Mesothelial cell of epicardium (in vitro differentiated cells): ENCODE measurements at places on chromosomes 13 and 19.

GRCh38 chr19:38557205-38557799 lies 60.5 kb downstream of the MAP4K1 start:
- no peak for DNase-seq

DNA sequence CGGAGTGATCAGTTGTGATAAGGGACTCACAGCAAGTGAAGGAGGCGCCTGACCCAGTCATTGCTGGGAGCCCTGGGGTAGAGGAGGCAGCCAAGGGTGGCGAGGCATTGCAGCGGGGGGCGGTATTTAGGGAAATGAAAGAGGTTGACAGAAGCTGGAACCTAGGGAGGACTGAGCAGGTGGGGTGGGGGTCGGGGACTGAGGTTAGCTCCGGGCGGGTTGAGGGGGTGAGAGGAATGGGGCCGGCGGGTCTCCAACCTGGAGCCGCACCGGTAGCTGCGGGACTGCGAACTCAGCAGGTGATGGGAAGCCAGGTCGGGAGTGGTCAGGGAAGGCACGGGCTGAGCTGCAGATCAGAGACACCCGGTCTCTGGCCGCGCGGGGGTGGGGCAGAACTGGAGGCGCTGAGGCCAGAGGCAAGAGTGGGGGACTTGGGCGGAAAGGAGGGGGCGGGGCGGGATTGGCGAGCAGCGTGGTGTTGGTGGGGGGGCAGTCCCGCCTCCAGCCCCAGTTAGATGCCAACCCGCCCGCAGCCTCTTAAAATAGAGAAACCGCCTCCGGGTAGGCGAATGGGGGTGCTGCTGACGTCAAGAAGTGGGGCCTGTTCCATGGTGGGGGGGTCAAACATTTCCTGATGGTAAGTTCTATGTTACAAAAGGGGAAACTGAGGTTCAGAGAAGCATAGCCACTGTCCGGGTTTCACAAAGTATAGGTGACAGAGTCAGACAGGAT lies 1.5 kb downstream of the MAST3 start:
- DNase-seq, result no peak

DNA sequence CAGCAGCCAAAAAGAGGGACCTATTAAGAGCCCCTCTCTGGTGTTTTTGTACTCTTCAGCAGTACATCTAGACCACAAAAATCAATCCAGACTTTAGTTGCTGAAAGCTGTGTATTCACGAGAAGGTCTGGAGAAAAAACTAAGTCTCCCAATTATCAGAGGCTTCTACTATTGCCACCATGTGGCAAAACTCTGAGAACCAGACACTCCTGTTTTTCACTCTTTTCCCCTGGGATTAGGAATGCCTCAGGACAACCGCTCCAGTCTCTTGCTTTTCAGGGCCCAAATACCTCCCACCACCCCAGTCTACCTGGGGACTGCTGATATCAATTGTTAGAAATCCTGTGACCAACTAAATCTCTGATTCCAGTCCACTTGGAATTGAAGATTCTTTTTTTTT lies 30.1 kb upstream of the OBI1 start:
- DNase-seq, result no peak

GRCh38 chr19:56491399-56491798 lies 14.3 kb upstream of the ZNF667 start:
- DNase-seq, result no peak

GRCh38 chr13:20647758-20648157 lies 55.7 kb upstream of the IL17D start:
- no peak for DNase-seq

DNA sequence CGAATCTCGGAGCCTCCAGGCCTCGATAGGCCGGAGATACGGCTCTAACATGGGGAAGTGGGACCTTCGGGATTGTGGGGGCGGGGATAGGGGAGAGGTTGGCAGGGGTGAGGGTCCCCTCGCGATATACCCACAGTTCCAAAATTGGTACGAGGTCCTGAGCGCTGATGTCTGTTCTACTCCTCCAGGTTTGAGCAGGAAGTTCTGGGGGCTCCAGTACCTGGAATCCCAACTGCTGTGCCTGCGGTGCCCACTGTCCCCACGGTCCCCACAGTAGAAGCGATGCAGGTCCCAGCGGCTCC lies 447 bp downstream of the RBM42 start:
- DNase-seq, result no peak

GRCh38 chr13:85806553-85807175 lies 7.4 kb upstream of the SLITRK6 start:
- no peak for DNase-seq

- no peak for DNase-seq
Observed at GRCh38 chr19:31330237-31330636, 19.0 kb downstream of the TSHZ3 start.

DNA sequence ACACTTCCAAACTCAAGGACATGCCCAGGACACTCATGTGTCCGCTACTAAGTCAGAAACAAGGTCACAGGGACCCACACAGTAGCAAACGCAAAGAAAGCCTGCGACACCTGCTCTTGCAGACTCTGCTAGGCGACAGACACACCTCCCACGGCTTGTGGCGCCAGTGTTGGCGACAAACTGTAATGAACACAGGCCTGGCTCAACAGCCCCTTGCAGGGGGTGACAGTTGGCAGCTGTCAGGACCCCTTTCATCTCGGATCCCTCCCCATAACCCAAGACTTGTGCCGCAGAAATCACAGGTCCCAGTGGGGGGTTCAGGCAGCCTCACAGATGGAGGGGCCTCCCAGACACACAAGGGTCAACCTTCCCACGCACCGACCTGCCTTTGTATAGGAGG lies 364 bp downstream of the CKM start:
- DNase-seq, result no peak

GRCh38 chr13:30364133-30364532 lies 56.8 kb upstream of the KATNAL1 start:
- DNase-seq, result no peak

DNA sequence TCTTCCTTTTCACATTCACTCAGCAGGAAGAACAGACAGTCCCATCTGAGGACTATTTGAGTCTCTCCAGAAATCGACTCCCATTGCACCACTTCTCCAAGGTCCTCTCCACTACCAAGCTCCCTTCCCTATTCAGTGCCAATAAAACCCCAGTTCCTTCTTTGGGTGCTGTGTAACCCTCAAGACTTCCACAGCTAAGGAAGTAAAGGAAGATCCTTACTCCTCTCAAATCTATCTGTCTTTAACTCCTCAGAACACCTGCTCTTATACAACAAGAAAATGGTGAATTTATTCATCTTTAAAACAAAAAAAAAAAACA lies 29.2 kb upstream of the TM9SF2 start:
- DNase-seq, result no peak

DNA sequence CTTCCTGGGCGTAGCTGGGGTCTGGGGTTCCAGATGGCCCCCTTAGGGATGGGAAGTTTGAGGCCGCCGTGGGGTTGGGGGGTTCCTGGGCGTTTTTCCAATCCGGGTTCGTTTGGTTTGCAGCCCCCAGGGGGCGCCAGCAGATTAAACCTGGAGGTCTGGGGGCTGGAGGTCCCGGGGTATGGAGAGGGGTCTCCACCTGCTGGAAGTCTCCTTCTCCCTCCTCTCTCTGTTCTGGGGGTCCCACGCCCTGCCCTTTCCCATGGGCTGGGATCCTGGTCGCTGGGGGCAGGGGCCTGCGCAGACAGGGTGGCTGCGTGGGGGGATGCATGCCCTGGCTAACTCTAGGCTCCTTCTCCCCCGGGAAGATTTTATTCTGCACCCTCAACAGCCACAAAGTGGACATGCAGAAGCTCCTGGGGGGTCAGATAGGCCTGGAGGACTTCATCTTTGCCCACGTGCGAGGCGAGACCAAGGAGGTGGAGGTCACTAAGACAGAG lies 899 bp downstream of the GIPC3 start:
- no peak for DNase-seq
